ENCODE measurements at places on chromosomes 1 and 21. TPM values are rescaled to one million over a fixed set of nuclear protein-coding genes. Genes with fewer than 3 reads are reported as not detected.

- DNase-seq, result no peak
Measured at GRCh38 chr1:116722016-116722838, 32.0 kb upstream of the CD2 start.

- DNase-seq, result no peak
Measured at GRCh38 chr1:177873238-177873637, 96.6 kb downstream of the SEC16B start.

GRCh38 chr1:41851589-41851988 is 67.1 kb downstream of the HIVEP3 start:
- DNase-seq, result no peak

DNA sequence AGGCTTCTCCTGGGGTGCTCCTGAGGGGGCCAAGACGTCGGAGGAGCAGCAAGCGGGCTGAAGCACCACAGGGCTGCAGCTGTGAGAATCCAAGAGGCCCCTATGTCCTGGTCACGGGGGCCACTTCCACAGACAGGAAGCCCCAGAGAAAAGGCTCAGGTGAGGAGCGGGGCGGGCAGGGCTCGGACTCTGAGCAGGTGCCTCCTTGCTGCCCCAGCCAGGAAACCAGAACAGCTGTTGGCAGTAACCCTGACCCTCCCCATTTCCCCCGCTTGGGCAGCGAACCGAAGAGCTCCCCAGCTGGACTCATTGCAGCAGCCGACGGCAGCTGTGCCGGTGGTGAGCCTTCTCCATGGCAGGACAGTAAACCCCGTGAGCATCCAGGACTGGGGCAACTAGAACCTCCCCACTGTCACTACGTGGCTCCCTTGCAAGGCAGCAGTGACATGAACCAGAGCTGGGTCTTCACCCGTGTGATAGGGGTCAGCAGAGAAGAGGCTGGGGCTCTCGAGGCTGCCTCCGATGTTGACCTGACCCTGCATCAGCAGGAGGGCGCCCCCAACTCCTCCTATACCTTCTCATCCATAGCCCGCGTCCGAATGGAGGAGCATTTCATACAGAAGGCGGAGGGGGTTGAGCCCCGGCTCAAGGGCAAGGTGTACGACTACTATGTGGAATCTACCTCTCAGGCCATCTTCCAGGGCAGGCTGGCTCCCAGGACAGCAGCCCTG is 625 bp downstream of the KLHDC7A start:
- DNase-seq, result no peak

The KCNA3 gene
- total RNA-seq, result 15.2 TPM

Measured in cerebellum (tissue), 4 donors.